ENCODE measurements at places on chromosomes 3 and 15. TPM values are rescaled to one million over a fixed set of nuclear protein-coding genes. Genes with fewer than 3 reads are reported as not detected.

The LRTM1 gene
- not detected for polyA plus RNA-seq

DNA sequence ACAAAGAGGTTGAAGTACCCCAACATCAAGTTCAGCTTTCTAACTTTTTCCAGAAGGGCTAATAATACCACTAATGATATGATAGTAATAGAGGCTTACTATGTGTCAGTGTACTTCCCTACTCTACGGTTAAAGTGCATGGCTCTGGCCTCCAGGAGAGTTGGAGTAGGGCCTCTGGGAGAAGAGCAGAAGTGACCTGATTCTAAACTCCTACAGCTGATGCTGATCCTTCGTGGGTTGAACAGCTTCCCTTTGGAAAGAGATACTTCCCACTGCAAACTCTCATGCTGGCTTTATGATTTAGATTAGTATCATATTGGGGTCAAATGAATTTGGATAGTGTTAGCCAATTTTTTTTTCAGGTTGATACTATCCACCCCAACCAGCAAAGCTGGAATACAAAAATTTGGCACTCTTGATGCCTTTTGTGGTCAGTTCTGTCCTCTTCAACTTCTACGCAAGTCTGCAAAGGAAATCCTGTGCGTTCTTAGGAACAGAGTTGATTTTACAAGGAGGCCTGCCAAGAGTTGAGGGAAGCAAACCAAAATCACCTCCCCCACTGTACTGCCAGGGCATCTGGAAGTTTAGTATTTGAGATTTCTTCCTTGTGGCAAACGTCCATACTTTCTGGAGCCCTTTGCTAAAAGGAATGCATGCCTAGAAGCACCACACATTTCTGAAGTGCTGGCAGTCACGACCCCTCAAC is 17.8 kb downstream of the TMEM212 start:
- no peak for DNase-seq

The ANKDD1A gene
- 8.8 TPM for polyA plus RNA-seq

The SLC22A13 gene
- 4.4 TPM for polyA plus RNA-seq

The TRH gene
- polyA plus RNA-seq = 0.12 TPM

DNA sequence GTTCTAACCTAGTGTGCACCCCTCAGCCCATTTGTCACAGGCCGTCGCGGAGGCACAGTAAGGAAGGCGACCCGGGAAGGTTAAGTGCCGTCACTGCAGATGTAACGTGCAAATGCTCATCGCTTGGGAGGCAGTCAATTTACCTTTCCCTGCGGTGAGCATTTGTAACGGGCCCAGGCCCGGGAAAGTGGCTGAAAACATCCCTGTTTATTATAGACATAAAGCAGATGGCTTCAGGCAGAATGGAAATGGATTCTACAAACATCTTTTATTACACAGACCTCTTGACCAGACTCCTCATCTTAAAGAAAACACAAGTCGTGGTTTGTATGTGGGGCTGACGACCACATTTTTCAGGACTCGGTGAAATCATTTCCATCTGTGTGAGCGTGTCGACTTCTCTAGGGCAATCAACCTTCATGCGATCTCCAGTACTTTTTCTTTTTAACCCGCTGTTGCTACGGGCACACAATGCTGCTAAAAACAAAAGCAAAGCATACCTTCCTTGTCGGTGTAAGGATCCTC is 43.6 kb downstream of the NMNAT3 start:
- no peak for DNase-seq

DNA sequence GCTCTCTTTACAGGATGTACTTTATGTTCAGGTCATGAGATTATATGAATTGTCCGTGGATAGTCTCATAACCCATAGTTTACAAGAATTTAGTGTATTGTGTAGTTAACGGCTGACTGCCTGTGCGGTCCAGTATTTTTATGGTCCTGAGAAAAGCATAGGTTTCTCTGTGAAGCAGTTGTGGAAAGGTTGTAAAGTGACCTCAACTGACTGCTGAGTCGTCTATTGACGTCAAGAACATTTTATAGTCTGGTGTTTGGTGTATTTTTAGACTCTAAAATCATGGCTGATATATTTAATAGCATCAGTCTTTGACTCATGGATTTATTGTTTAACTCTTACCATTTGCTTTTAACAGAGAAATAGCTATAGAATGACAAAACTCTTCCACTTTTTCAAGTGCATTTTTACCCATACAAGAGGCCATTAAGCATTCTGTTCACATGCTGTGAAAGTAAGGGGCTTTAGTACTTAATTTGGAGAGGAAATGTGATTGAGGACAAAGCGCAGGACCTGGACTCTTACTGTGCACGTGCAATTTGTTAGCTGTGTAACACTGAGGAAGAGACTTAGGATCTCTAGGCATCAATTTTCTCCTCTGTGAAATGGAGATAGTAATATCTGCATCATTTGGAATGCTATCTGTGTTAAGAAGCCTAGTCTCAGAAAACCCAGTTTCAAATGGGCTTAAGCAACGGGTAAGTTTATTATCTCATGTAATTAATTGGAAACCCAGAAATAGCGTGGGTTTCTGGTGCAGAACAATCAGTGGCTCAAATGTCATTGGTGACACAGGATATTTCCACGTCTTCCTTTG is 240.8 kb downstream of the NFKBIZ start:
- DNase-seq = peak; percentile 24

DNA sequence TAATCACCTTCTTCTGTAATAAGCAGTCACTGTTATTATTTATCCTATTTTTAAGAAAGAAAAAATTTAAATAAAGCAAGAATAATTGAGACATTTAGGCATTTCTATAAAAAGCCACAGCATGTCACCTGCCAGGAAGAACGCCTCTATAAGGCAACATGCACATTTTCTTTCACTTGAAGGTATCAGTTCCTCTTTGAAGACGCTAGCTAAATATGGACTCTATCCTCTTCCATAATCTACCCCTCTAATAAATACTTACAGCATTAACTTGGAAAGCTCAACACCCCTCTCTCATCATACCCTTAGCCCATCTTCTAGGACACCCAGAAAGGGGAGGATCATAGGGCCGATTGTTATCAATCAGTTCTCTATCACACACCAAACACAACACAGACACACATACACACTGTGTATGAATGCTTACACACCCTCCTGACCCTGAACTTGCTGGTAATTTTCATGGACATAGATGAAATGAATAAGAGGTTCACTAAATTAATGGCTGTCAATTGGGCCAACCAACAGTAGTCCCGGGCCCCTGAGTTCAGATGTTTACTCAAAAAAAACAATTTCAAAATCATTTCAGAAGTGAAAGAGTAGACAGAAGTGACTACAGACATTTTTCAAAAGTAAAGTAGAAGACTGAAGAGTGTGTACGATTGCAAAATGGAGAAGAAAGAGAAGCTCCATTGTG is 102.5 kb downstream of the ZMAT3 start:
- DNase-seq = no peak

The LMCD1 gene
- 26.4 TPM for polyA plus RNA-seq

Measured in left kidney (tissue), 8 donors.